ENCODE measurements at places on chromosomes 11 and 22.
A peak's percentile ranks its signal among the peaks of the same experiment; 100 is the strongest.

DNA sequence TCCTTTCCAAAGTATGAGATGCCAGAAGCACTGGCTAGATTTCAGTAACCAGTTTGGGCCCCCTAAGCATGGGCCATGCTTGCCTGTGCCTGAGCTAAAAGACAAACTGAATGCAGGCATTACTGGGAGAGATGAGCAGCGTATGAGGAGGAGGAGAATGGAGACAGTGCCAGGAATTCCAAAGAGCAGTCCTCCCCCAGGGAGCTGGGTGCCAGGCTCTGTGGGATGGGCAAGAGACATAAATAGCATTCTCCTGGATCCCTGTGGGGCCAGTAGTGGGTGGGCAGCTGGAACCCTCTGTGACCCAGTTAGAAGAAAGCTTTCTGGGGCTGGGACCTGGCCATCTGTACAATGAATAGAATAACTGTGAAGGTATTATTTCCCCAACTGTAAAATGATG lies 235.6 kb downstream of the KCNA4 start:
- no peak for DNase-seq

DNA sequence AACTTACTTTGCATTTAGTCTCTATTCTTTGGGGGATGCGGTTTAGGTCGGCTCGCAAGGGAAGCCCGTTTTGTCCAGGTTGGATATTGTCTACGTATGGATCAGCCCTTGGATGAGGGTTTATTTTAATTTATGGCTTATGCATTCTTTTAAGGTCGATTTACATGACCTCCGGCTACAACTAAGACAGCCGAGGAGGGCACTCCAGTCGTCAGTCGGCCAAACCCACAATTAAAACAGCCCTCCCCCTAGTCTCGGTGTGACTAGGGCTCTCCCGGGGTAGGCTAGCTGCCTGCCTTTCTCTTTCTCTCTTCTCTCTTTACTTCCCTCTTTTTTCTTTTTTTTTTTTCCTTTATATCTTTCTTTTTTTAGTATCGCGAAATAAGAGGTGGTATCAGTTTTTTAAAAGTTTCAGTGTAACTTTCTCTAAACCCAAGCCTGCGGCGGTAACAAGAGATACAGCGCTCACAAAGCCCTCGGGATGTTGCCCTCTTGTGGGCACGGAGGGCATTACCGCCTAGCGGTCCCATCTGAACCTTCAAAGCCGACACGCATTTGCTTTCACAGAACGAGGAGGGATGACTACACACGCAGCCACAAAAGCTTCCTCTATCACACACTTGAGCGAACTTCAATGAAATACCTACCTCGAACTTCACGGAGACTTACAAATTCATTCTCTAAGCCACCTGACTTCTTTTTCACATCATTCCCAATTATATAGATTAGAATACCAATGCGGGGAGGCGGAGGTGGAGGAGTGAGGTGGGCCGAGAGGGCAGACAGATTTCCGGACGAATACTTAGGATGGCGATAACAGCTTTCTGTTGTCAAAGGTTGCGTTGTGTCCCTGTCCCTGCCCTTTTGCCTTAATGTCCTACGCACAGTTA lies 132.3 kb upstream of the C11orf58 start:
- DNase-seq, result peak; percentile 87

DNA sequence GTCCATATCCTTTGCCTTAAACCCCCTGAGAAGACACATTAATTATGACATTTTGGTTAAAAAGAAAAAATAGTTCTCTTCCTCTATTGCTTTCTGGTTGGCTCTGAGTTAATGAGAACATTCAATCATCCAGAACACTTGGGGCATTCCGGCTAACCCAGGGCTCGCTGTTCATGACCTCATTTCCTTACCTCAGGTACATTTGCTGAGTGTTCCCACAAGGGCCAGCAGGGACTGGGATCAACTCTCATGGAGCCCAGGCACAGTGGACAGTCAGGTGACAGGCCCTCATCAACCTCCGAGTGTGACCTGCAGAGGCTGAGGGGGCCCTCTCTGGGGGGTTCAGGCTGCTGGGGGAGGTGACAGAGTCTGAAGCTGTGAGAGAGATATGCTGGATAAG lies 98.9 kb downstream of the MYO18B start:
- DNase-seq, result no peak

- DNase-seq, result no peak
These were observed 6.0 kb downstream of the CFL1 start for GRCh38 chr11:65851811-65852507.

Data from stimulated activated CD4-positive, alpha-beta T cell treated with anti-CD3 and anti-CD28 coated beads, Interleukin-4, amount 100 ng/mL, for 48 hours (primary cell).